ENCODE measurements at places on chromosomes 4 and X.
A peak's percentile ranks its signal among the peaks of the same experiment; 100 is the strongest.

GRCh38 chr4:176885224-176885623 is 92.5 kb upstream of the VEGFC start:
- no peak for DNase-seq

DNA sequence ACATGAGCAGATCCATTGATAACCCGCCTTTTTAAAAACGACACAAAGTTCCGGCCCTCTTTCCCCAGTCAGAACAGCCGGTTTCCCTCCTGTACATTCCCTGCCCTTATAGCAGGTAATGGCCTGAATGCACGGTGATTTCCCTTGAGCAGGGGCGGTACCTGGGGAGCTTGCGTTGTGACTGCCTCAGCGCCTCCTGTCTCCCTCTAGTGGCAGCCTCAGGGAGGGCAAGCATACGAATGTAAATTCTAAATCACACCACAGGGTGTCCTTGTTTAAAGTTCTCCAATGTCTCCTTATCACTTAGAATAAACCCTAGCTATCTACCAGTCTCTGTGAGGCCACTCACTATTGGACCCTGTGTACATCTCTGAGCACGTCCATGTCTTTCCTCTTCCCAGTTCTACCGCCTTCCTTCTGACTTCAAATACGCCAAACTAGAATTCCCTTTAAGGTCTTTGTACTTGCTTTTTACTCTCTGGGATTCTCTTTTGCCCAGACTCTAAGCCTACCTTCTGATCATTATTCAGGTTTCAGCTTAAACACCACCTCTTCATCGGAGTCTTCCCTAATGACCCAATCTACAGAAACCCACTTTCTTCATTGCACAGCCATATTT is 18.4 kb upstream of the LDB2 start:
- peak; percentile 70 for DNase-seq

DNA sequence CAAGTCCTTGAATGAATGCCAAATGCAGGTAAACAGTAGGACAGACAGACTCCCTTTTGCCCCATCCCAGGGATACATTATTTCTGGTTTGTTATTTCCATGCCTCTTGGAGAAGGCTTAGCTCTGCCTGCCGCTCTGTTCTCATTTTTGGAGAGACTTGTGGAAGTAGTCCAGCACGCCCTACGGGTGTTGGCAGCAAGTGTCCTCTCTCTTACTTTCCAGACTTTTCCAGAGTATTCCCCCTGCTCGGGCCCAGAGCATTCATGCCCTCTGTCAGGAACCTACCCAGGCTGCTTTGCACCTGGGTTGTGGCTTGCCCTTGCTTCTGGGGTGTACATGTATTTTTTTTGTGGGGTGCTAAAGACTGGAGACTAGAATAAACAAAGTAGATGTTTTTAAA is 15.3 kb downstream of the SLC34A2 start:
- DNase-seq, result no peak

GRCh38 chr4:25908491-25908901 is 5.5 kb upstream of the SMIM20 start:
- DNase-seq, result peak; percentile 69

- peak; percentile 42 for DNase-seq
Observed at GRCh38 chrX:40996886-40997530, 88.2 kb upstream of the USP9X start.

GRCh38 chrX:1807301-1807731 is 192.5 kb downstream of the ASMT start:
- no peak for DNase-seq

GRCh38 chrX:11135564-11136185 is 24.5 kb downstream of the HCCS start:
- no peak for DNase-seq

- peak; percentile 85 for DNase-seq
Observed at GRCh38 chrX:46180258-46180687, 364.9 kb downstream of the ZNF674 start.

DNA sequence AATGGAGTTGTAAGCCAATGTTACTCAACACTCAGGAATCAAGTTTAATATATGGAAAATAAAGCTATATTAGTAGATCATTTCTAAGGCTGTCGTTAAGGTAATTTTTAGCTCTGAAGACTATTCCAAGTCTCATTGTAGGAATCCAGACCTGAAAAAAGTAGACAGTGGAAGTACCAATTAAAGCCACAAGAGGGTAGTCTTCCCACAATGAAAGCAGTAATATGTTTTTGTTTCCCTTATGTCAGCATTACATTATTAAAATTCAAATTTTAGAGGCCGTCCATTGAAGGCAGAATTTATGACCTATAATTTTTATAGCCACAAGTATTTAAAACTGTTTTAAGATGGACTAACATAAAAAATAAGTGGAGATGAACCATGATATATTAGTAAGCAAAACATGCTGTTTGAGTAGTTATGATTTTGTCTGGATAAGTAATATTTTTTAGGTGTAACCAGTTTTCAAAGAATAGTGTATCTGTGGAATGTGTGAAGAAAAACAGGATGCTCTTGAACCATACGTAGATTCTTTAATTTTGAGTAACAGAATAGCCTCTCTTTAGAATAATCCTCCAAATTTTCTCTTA is 372.6 kb upstream of the TECRL start:
- no peak for DNase-seq

Data from HCT116 (cell line).